ENCODE measurements at places on chromosomes 2 and 18.

DNA sequence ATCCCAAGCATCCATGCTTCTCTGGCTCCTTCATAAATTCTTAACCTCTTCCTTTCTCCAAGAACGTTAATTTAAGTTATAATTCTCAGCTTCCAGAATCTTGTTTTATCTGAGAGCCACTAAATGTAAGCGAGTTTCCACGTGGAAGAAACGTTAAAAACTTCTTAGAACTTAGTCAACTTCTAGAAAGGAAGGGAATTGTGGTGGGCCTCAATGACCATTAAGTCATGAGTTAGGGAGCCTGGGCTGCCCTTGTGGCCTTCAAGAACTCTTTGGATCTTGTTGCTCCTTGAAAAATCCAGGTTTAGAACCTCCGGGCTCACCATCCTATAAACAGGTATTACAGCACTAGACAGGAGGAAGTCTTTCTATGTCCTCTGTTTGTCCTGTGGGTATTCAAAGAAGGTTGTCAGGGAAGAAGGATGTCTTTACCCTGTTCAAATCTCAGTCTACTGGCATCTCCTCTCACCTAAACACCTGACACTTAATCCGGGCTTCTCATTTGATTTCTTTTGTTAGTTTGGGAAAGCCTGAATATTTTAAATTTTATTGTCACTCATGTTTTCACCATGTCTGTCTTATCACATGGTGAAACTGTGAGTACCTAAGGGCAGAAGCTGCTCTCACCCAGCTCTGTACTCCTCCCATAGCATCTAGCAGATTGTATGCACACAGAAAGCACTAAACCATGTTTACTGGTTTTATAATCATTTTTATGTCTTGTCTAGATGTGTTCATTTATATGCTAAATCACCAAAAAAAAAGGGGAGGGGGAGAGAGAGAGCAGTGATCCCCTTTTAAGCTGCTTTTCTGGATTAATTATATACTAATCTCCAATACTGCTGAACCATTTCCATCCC is 6.3 kb downstream of the RND3 start:
- no peak for DNase-seq

- DNase-seq = no peak
These were observed 55.2 kb upstream of the UGP2 start for GRCh38 chr2:63786471-63786870.

- no peak for DNase-seq
These were observed at the start of gene SP5 for GRCh38 chr2:170715062-170715931. Gene SP5 (plus strand): TSS chr2:170715337. CDS start chr2:170715513, 176 bp downstream.

GRCh38 chr18:64650068-64650467 is 501.2 kb upstream of the LINC00305 start:
- no peak for DNase-seq

GRCh38 chr2:97713296-97714083 is at the start of gene ZAP70:
Gene ZAP70 (plus strand): TSS chr2:97713576. CDS start chr2:97724037, 10,461 bp downstream.
- peak; percentile 35 for DNase-seq

DNA sequence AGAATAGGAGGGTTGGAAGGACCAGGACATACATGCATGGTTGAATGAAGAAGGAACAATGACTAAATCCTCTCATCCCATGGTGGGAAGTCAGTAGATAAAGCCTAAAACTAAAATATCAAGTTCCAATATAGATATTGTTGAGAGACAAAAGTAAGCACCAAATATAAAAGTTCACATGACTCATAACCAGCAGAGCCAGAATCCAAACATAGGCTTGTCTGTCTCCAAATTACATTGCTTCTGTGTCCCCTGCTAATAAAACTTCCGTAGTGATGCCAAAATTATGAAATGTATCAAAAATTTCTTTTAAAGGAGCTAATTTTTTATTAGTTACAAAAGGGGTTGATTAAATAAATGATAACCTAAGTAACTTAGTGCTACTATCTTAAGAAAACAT is 19.7 kb downstream of the CHST9 start:
- no peak for DNase-seq

- DNase-seq = no peak
These were observed 38.8 kb downstream of the LIMS1 start for GRCh38 chr2:108573061-108573460.

DNA sequence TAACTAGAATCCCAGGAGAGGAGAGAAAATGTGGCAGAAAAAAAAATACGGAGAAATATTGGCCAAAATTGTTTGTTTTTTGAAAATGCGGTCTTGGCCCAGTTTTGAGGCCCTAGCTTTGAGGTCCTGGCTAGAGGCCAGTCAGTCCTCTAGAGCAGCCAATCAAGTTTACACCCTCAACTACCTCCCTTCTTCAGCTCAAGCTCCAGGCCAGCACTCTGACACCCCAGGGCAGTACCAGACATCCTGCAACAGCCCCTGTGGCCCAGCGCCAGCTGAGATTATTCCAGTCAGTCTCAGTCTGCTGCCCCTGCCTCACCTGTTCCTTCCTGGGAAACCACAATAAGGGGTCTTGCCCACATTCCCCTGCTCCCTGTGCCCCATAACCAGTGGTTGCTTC is 107.7 kb downstream of the UGGT1 start:
- DNase-seq = no peak

- DNase-seq = no peak
These were observed 50.1 kb downstream of the CD226 start for GRCh38 chr18:69897397-69898108.

DNA sequence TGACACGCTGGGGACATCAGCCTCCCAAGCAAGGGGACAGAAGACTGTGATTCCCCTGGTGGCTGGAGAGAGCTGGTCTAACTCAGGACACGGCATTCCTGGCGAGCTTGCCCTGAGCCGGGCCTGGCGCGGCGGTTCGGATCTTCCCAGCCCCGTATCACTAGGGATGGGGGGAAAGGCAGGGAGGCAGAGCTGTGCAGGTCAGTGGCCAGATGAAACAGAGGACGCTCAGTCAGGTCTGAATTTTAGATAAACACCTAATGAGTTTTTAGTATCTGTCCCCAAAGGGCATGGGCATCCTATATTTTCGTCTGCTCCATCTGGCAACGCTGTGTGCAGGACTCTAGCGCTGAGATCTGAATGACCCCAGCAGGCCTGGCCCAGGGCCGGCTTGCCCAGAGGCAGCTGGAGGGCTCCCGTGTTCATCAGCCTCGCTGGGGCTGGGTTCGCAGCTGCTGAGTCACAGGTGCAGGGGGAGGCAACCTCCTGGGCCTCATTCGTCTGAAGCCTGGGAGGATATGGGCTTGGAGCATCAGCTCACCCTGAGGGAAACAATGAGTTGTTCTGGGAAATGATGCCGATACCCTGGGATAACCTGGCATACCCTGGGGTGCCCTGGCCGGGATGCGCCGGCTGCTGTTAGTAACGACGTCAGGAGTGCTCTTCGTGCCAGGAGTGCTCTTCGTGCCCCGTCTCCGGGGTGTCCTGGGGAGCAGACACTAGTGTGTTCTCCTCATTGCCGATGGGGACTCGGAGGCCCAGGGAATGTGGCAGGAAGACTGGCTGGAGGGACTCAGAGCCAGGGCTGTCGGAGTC is 48.1 kb upstream of the HPCAL1 start:
- DNase-seq = no peak

- DNase-seq = no peak
These were observed 34.5 kb downstream of the HS1BP3 start for GRCh38 chr2:20616341-20616871.

DNA sequence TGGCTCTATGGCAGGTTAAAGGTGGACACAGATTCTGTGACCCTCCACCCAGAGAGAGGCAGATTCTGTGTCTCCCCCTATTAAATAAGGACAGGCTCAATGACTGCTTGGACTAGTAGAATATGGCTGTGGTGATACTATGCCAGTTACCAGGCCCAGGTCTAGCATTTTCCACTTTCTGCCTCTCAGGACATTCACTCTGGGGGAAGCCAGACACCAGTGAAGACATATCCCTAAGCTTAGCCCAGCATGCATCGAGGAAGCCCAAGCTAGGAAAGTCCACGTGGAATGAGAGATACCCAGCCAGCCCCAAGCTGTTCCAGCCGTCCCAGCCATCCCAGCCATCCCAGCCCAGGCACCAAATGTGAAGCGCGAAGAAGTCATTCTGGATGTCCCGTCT is 40.3 kb downstream of the ST6GAL2 start:
- DNase-seq = no peak

GRCh38 chr2:172647439-172647838 is 88.2 kb upstream of the RAPGEF4 start:
- DNase-seq = no peak

GRCh38 chr2:23649303-23649702 is 264.3 kb downstream of the KLHL29 start:
- no peak for DNase-seq

DNA sequence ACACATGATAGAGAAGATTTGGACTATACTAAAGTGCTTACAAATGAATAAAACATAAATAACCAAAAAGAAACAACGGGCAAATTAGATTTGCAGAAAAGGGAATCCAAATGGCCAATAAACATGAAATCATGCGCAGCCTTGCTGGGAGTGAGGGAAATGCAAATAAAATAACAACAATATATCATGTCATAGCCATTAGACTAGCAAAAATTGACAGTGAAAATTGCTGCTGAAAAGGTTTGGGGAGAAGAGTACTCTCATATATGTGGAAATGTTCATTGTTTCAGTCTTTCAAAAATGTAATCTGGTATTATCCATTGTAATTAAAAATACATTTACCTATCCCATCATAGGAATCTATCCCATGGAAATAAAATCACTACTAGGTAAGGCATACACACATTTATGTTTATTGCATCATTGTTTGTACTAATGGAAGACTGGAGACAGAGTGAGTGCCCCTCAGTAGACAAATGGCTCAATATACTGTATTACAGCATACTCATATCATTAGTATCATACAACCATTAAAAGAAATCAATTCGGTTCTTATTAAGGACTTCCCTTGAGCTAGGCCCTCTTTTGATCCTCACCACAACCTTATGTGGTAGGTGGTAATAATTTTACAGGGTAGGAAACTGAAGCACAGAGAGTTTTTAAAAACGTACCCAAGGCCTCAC is 94.1 kb upstream of the MSTN start:
- no peak for DNase-seq

GRCh38 chr2:108228537-108228936 is 11.2 kb upstream of the SULT1C3 start:
- DNase-seq = no peak

DNA sequence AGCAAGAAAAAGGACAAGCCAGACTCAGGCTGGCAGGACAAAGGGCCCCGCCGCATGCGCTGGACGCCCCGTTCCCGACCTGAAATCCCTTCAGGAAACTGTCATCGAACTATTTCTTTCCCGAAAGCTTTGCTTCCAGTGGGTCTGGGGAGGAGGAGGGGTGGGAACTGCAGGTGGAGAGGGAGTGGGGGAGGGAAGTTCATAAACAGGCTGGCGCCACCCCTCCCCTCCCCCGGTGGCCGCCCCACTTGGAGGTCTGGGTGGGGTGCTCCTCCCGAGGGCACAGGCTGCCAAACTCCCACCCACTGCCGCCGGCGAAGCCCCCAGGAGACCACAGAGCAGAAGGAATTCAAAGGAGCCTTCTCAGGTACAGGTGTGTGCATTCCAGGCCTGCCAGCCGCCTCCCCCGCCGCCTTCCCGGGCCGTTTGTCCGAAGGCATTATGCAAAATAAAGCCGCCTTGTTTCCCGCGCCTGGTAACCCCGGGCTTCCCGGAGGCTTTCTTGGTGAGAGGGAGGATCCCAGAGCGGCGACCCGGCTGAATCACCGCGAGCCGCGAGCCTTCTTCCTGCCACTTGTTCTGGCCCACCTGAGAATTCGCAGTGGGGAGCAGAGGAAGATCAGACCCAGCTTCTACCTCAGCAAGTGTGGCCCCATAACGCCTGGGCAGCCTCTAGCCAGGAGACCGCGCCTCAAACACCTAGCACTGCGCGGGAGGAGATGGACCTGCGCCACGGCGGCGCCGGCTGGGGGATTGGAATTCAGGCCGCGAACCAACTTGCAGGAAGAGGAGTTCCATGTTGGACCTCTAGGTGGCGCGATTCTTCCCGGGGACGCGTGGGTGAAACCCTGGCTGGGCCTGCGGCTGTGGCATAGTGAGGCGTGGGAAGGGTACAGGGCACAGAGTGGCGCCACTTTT is 101.9 kb downstream of the FOXI3 start:
- peak; percentile 45 for DNase-seq

- no peak for DNase-seq
These were observed 4.8 kb upstream of the TMEM37 start for GRCh38 chr2:119426801-119427395.

DNA sequence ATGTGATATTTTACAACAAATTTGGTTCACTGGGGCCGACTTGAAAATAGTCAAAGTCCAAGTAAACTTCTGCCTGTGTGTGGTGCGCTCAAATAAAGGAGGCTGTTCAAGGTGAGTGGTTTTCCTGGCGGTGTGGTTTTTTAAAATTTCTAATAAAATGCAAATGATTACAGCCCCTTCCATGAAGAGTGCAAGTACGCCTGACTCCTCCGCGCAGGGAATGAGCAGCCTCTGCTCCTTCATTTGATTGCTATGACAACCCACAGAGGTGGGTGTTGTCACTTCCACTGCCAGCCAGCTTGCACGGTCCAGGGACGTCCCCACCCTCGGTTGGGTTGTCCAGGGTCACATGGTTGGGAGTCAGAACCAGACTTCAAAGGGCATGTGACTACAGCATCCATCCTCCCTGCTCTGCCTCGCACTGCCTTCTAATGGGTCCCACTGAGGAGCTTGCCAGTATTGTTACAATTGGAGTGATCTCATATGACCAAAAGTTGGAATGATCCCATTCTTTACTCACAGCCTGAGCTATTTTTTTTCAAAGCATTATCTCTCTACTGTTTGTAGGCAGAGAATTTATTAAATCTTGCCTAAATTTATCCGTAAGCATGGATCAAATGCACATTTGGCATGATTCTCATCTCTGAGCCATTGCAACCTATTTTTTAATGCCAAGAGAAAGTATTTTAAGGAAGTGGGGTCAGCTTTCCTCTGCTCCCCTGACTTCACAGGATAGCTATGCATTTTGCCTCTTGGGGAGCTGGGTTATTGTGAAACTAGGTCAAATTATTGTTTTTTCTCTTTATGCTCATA is 121.3 kb downstream of the AGAP1 start:
- no peak for DNase-seq

DNA sequence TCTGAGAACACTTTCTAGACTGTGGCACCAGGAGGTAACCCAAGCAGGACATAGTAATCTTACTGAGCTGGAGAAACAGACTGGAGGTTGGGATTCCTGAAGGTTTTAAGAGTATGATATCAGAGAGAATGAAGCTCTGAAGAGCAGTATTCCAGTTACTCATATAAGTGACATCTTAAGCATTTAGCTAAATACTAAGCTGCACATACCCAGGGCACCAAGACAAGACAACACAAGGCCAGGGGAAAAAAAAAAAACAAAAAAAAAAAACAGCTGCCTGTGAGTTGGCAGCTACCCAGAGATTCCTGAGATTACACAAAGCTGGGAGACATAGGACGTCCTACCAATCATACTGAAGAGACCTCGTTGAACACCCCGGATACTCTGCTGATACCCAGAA is 175.8 kb downstream of the SRBD1 start:
- no peak for DNase-seq

- peak; percentile 33 for DNase-seq
These were observed 74.1 kb downstream of the TLK1 start for GRCh38 chr2:171086352-171087290.

DNA sequence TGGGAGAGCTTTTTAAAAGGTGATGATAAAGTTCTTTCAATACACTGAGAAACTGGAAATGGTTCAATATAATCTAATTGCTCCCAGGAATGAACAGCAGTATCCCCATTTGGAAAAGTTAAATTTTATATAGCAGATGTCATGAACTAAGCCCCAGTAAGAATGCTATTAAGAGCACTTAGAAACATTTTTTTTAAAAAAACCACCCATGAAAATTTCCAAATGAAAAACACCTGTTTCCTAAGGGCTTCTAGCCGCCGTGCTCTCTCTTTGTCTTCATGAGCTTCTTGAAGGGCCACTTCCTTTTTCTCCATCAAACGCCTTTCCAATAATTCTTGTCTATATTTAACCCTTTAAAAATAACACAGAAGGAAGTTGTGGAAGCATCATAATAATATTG is 77.0 kb downstream of the UPP2 start:
- no peak for DNase-seq

- DNase-seq = no peak
These were observed 90.6 kb downstream of the PAX3 start for GRCh38 chr2:222208010-222208690.

Measured in stimulated activated CD8-positive, alpha-beta memory T cell treated with anti-CD3 and anti-CD28 coated beads, Interleukin-12 subunit alpha, Interleukin-12 subunit beta, amount 100 ng/mL, for 1 hour (primary cell).